ENCODE measurements at places on chromosomes 11 and 22. TPM values are rescaled to one million over a fixed set of nuclear protein-coding genes. Genes with fewer than 3 reads are reported as not detected.

DNA sequence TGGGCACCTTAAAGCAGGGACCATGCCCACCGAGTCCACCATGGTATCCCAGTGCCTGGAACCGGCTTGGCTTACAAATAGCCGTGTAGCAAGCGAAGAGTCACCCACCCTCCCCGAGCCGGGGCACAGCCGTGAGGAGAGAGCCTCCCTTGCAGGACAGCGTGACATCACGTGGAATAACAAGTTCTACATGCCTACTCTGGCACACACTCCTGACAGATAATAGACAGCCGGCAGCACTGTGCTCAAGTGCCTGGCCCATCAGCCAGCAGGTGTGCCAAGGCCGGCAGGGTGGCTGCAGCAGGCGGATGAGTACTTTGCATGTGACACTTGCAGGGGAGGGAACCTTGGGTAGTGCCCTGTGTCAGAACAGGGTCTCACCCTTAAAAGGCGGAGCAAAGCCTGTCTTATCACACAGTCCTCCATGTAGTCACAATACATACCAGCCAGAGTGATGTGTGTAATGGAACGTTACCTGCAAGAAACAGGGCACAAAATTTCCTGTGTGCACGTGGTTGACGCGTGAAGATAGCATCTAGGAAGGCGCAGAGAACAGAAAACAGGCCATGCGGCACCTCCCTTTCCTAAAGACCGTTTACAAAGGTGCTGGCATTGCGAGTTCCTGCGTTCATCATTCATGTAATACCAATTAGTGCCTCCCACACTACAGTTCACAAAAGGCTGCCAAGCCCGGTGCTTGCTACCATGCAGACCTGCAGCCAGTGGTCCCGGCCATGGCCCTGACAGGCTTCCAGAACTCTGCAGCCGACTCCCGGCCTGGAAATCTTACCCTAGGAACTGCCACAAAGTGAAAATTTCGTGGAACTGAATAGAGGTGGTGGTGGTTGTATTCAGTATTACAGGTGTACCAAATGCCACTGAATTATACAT, 16.4 kb downstream of the TOM1 start:
- peak; percentile 72 for DNase-seq

DNA sequence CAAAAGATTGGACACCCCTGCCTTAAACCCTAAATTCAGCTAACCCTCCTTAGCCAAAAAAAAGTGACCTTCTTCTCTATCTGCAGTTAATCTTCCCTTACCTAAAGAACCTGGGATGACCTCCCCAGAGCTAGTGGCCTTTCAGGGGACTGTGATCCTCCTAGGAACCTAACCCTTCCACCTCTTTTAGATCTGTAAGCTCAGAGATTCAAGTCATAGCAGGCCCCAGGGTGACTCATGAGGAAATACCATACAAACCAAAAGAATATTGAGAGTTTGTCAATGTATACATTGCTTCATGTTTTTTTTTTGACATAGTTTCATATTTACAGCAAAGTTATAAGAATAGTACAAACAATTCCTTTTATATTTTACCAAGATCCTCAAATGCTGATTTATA, 38.3 kb upstream of the CXCR5 start:
- no peak for DNase-seq

DNA sequence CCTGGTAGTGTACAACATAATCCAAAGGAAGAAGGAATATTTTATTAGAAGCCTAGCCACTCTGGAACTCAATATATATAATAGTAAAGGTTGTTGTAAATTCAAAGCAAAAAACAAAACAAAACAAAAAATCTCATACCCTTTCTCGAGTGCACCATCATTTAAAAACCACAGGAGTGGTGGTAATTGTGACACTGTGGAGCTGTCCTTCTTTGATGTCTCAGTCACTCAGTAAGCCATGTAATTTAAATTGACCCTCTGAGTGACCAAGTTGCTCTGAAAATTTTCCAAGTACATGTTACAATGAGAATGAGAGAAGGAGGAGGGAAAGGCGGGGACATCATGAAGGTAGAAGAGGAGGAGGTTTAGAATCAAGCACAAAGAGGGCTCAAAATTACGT, 6.6 kb downstream of the PRSS23 start:
- no peak for DNase-seq

DNA sequence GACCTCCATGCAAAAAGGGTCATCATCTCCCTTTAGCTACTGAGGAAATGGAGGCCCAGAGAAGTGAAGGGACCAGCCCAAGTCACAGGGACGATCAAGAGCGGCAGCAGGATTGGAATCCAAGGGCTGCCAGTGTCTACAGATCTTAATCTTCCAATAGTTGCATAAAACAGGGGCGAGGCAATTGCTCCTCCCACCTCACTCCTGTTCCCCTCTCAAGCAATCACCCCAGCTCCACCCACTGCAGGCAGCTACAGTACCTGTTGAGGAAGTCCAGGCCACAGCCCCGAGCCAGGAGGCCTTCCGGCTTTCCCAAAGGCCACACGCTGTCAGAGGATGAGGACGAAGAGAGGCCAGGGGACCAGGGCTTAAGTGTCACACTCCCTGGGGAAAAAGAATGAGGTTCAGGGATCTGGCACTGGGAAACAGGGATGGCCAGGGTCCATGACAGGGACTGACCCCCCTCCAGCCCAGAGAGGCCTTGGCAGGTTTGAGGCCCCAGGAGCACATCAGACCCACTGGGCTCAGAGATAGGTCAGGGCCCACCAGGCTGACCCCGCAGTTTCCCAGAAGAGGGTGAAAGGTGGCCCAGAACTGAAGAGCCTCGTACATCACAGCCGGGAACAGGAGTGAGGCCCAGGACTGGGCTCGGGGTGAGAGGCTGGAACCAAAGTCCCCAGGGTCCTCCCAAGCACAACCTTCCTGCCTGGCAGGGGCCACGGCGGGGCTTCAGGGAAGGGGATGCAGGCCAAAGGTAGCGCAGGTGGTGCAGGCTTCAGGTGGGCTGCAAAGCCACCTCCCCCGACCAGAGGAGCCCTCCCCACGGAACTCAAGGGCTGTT, 16.4 kb upstream of the MFNG start:
- no peak for DNase-seq

DNA sequence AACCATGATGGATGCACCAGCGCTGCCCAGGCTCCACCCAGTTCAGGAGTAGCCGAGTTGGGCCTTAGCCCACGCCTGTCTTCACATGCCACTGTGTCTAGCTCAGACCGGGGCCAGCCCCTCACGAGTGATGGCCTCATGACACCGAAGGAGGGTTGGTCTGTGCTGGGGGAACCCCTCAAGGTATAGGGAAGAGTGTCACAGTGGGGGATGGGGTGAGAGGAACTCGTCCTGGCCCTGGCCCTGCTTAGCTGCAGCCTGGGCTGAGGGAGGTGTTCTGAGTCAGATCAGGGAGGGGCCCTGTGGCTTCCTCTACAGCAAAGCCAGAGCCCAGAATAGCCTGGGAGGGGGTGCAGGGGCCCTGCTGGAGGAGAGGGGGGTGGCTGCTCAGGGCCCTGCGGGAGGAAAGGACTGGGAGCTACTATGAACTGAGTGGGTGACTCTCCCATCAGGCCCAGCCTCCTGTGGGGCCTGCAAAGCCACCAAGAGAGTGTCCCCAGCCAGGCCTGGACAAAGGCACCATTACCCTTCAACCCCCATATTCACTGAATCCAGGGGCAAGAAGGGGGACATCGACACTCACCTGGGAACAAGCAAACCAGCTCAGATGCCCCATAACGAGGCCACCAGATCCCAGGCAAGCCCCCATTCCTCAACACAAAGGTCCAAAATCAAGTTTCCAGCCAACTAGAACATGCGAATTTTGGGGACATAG, 41.2 kb downstream of the IGLL5 start:
- peak; percentile 50 for DNase-seq

GRCh38 chr11:65305501-65306268, 9.0 kb upstream of the CDC42EP2 start:
- no peak for DNase-seq

DNA sequence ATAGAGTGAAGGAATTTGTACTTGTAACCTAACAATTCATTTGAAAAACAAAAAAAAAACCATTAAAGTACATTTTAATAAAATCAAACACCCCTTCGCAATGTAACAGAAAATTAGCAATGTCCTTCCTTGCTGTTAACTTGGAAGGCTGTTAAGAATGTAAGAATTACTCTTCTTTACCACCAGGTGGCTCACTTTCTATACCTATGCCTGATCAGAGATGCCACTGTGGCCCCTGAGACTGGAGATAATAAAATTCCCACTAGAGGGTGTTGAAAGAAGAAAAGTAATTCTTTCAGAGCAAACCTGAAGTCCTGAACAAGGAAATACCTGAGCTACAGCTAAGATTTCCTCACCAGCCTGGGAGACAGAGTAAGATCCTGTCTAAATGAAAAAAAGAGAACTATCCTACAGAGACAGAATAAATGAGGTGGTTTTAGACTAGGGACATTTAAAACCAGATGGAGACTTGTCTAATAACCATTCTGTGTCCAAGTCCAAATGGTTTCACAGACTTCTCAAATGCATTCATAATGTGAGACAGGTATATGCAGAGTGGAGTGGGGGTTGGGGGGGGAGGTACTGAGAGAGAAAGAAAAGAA, 1089.3 kb downstream of the FAM181B start:
- DNase-seq, result no peak

Gene OR52N5
- not detected for total RNA-seq

Gene TPBGL
- 0.21 TPM for total RNA-seq

Gene UFD1
- 43.8 TPM for total RNA-seq

DNA sequence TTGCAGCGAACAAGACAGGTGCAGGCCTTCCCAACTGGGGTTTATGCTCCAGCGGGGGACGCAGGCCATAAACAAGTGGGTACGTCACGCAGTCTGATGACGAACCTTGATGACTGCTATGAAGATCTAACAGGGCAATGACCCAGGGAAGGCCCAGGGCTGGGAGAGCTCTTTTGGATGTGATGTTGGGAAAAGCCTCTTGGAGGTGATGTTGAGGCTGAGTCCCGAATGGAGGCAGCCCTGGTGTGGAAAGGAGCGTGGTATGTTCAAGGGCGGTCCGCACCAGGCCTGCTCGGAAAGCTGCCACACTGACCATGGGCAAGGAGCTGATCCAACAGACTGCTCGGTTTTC, 5.8 kb downstream of the FADS2 start:
- no peak for DNase-seq

GRCh38 chr22:21835378-21835777, 32.1 kb downstream of the MAPK1 start:
- DNase-seq, result no peak

Gene FJX1
- total RNA-seq, result 1.1 TPM

Gene STK33
- 15.6 TPM for total RNA-seq

Gene OR4A16
- total RNA-seq, result not detected

GRCh38 chr22:47848184-47848920, 1085.9 kb downstream of the TBC1D22A start:
- no peak for DNase-seq

DNA sequence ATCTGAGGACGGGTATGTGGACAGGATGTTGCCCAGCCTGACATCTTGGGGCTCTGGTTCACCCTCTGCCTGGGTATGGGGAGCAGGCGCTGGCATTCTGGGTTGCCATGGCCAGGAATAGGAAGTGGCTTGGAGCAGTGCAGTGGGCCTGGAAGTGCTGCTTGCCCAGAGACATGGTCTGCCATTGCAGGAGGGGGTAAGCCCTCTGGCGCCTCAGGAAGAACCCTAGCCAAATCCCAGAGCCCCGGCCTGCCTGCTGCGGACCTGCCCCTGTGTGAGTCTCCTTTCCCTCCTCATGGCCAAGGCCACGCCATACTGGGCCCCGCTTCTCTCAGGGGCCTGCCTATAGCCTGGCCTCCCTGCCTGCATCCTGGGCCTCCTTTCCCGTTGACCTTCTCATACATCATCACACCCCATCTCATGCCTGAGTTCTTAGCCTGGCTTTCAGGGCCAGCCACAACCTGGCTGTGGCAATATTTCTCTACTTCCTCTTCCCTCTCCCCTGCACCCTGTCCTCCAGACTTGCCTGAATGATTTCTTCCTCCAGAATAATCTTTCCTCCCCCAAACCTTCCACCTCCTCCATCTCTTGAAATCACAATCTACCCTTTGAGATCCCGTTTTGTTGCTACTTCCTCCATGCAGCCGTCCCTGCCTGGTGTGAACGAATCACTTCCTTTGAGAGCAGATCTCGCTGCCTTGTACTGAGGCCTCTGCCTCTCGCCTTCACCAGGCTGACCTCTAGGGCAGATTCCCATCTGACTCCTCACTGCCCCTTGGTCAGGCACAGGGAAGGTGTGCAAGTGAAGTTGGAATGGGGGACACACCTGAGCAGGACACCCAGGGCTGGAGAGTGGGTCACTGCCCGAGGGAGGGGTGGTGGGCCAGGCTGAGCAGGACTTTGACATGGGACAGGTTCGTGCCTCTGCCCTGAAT, 5.2 kb downstream of the CAPN5 start:
- DNase-seq, result no peak

Gene ZNF280A
- not detected for total RNA-seq

DNA sequence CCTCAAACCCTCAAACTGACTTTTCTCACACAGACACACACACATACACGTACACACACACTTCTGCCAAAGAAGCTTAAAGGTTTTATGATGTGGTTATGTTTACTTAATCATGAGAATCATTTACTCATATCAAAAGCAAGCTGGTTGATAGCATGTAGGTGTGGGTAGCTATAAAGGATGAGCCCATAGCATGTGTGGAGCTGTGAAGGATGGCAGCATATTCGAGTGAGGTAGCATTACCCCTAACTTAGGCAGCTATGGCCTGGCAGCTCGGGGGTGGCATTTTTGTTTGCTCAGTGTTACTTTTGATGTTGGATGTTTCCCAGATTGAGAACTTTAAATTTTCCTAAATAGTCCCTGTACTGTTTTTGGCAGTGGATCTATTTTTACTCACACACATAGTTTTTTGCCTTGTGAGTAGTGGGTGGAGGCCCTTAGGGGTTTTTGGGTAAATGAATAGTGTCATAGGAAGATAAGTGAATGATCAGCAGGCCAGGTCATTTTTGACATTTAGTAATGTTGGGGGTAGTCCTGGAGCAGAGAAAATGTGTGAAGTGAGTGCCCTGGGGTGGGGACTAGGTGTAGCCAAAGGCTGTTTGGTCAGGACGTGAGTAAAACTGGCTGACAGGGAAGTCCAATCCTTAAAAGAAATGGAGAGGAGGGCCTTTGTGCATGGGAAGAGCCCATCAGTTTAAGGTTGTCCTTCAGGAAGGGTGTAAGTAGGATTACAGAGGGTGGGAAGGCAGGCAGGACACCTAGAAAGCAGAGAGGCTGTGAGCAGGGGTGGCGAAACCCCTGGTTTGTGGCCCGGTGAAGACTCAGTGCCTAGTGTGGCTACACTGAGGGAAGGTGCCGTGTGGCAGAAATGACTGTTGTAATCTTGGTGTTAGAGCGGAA, 7.1 kb downstream of the YWHAH start:
- DNase-seq, result no peak

- peak; percentile 55 for DNase-seq
These were observed 14.9 kb downstream of the TMEM258 start for GRCh38 chr11:61777234-61778090.

DNA sequence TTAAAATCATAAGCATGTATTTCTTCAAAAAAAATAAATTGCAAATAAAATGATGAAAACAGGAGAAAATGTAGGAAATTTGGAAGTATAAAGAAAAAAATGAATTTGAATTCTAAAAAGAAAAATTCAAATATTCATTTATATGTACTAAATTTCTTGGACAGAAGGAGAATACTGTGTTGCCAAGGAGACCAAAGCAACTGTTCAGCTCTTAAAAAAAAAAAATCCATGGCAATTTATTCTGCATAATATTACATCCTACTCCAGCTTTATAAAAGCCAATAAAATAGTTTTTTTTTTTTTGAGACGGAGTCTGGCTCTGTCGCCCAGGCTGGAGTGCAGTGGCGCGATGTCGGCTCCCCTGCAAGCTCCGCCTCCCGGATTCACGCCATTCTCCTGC, 6.0 kb downstream of the PGM2L1 start:
- no peak for DNase-seq

GRCh38 chr22:40235308-40235707, 57.6 kb downstream of the TNRC6B start:
- DNase-seq, result no peak

- DNase-seq, result no peak
These were observed 2.5 kb downstream of the TALDO1 start for GRCh38 chr11:749731-750130.

All from left cardiac atrium (tissue), 4 donors.